ENCODE measurements at places on chromosomes 7 and 10.
A peak's percentile ranks its signal among the peaks of the same experiment; 100 is the strongest.

GRCh38 chr7:136030867-136031318 is 53.7 kb upstream of the MTPN start:
- no peak for DNase-seq

DNA sequence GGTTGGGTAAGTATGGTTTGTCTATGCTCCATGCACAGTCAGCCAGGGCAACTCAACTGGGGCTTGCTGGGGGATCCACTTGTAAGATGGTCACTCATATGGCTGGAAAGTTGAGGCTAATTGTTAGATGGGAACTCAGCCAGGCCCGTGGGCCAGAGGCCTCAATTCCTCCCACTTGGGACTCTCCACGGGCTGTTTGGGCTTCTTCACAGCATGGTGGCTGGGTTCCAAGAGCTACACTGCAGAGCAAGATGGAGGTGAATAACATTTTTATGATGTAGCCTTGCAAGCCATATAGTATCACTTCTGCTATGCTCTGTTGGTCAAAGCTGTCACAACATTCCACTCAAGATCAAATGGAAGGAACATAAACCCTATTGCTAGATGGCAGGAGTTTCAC is 39.2 kb downstream of the ELMO1 start:
- no peak for DNase-seq

DNA sequence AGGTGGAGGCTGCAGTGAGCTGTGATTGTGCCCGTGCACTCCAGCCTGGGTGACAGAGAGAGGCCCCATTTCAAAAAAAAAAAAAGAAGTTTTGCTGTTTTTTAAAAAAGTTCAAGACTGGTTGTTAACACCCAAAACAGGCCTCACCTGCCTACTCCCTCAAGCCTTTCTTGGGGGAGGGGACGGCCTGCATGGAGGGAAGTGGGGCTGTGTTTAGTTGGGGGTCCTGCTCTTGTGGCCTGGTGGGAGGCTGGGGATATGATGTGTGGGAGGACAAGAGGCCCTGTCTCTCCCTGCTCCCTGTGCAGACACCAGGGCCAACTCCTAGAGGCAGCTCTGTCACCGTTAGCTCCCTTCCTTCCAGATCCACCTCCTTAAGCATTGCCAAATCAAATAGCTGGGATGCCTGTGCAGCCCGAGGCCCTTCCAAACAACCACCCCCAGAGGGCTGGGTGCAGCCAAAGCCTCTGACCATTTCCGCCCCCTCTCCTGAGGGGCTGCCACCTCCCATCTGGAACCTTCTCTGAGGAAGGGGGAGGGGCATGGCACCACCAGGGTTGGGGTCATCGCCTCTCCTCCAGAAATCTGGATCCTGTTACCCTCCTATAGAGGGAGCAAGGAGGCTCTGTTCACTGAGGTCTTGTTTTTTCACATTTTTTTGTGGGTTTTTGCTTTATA is 32.9 kb upstream of the ANKRD2 start:
- DNase-seq, result peak; percentile 31

- no peak for DNase-seq
These were observed 16.7 kb upstream of the FRA10AC1 start for GRCh38 chr10:93718937-93719725.

GRCh38 chr10:52351914-52352330 is 37.8 kb downstream of the DKK1 start:
- no peak for DNase-seq

GRCh38 chr7:43249823-43250145 is 137.3 kb downstream of the HECW1 start:
- DNase-seq, result no peak

- no peak for DNase-seq
These were observed 130.3 kb downstream of the SDK1 start for GRCh38 chr7:3431306-3431705.

- DNase-seq, result no peak
These were observed 10.1 kb downstream of the AQP1 start for GRCh38 chr7:30921540-30922401.

- DNase-seq, result peak; percentile 22
These were observed 46.5 kb downstream of the PRR15 start for GRCh38 chr7:29610086-29610485.

GRCh38 chr7:2417981-2418481 is 14.6 kb downstream of the CHST12 start:
- peak; percentile 62 for DNase-seq

DNA sequence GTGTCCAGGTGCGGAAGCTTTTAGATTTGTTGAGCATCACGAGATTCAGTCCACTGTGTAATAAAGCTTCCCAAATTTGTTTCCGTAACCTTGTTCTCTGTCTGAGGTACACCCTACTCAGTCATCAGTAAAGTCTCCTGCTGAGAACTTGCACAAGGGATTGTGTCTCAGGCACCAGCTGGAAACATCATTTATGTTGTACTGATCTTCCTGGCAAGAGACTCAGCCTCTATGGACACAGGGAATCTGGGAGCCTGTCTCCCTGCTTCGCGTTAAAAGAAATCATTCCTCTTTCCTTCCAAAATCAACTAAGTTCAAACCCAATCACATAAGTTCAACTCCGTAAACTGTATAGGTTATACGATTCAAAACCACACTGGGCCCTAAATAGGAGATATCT is 336.8 kb downstream of the GPR37 start:
- DNase-seq, result no peak

GRCh38 chr7:133139350-133139749 is 57.5 kb upstream of the CHCHD3 start:
- peak; percentile 11 for DNase-seq

- DNase-seq, result no peak
These were observed 138.0 kb upstream of the FRMD4A start for GRCh38 chr10:14468726-14469125.

GRCh38 chr7:118572604-118573003 is 348.1 kb downstream of the ANKRD7 start:
- DNase-seq, result no peak

DNA sequence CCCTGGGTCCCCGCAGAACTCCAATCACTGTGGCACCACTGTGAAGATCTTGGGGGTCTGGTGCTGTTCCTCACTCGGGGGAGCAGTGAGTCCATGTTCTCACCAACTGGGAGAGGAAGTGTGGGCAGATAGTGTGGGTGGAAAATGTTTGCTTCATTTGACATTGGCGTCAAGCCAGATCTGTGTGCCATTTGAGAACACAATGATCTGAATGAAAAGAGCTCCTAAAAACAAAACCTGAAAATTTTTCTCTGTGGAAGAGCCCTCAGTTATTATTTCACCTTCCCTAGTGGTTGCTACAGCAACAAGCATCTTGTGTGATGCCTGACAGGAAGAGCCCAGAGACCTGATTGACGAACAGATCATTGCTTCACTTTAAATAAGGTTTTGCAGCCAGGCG is 125.6 kb downstream of the VIPR2 start:
- DNase-seq, result no peak

GRCh38 chr7:32515890-32516550 is 20.7 kb downstream of the AVL9 start:
- no peak for DNase-seq

DNA sequence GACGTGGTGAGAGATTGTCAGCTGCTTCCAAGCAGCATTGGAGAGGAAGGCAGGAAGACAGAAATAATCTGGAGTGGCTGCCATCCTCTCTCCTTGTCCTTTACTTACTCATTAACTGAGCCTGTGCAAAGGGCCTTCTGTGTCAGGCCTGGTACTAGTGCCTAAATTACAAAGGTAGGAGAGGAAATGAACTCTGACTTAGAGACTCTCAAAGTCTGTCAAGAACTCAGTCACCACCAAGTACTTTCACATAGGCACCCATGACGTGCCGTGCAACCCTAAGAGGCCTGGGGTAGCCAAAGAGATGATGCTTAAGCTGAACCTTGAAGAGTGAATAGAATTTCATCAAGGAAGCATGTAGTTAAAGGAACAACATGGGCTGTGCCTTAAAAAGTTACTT is 866.9 kb downstream of the LRMDA start:
- DNase-seq, result no peak

DNA sequence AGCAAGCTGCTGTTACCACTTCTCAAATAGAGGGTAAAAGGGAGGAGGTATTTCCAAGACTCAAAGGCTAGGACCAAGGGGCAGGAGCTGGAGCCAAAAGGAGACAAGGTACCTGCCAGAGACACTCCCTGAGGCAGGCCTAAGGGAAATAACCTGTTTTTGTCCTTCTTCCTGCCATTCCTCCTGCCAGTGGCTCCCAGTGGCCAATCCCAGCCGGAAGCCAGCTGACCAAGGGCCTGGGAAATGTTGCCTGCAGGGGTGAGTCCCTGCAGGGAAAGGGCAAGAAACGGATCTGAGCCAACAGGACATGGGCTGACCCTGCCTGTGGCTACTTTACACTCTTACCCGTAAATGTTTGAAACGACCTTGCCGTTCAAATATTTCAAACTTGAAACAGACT is 3.5 kb downstream of the CYTH3 start:
- no peak for DNase-seq

DNA sequence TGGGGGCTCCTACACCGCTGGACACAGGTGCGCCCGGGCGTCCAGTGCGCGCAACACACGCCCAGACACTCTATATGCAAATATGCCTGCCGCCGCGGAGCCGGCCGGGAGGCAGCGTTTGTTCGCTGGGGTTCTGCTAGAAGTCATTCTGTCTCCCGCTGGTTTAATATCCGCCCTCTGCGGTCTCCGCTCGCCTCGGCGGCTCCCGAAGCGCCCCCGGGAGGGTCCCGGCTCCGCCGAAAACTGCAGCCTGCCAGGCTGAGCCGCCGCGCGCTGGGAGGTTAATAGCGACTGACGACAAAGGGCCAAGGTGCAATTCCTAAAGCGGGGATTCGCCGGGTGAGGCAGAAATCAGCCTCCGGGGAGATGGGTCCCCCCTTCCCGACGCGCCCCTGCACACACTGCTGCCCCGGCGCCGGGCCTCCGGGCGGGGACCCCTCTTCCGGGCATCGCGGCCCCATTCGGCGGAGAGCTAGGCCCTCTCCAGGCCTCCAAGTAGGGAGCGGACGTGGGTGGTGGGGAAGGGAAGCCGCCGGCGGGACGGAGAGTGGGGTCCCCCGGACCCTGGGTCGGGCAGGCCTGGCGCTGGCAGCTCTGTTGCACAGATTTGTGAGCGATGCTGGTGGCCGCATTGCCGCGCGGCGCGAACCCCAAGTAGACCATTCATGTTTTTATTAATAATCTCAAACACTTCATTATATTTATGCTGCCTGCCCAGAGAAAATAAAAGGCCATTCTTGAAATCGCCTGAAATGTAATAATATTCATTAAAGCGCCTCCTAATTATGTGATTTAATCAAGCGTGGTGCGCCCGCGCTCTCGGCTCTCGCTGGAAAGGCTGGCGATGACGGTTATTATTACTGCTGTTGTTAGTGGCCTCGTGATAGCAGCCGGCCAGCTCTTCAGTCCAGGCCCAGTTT is 9.1 kb downstream of the EN2 start:
- no peak for DNase-seq

DNA sequence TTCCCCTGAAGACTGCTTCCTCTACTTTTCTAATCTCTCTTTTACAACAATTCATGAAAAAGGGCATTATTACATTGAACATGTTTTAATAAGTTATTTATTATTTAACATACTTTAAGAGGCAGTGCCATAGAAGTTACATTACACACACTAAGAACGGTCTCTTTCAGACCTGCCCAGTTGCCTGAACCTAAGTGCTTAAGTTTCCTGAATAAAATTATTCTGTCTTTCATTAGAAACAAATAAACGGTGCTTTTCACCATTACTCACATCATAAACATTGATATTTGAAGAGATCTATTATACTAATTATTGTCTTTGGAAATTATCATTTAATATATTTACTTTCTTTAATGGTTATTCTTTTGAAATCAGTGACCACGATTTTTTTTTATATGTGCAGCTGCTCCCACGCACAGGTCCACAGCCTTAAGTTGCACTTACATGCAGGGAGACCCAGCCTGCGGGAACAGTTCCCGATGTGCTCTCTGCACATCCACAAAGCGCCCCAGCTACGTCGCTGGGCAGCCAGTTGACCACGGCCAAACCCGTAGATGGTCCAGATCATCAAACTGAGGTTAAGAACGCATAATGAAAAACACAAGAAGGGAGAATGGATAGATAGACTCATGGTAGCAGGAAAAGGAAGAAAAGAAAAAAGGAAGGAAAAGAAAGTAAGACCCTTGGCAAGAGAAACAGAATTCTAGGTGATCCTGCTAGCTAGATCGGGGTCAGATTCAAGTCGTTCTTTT is 437.0 kb upstream of the MGMT start:
- no peak for DNase-seq

GRCh38 chr10:70178139-70178725 is 7.9 kb upstream of the SAR1A start:
- no peak for DNase-seq

DNA sequence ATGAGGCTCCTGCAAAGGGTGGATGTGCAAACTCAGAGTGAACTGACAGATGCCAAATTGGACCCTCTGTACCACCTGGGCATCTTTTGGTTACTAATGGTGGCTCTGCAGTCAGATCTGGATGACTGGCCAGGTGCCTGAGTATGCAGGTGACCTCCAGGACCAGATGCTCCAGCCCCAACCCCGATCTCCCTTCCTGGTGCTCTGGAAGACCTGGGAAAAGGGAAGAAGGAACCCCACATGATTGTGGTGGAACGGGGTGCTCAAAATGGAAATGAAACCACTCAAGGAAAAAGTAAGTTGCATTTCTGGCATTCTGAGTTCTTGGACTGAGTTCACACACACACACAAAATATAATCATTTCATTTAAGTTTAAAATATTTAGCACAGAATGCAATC is 9.8 kb upstream of the AEBP1 start:
- DNase-seq, result no peak

GRCh38 chr10:86509145-86509544 is 12.4 kb downstream of the WAPL start:
- DNase-seq, result no peak

DNA sequence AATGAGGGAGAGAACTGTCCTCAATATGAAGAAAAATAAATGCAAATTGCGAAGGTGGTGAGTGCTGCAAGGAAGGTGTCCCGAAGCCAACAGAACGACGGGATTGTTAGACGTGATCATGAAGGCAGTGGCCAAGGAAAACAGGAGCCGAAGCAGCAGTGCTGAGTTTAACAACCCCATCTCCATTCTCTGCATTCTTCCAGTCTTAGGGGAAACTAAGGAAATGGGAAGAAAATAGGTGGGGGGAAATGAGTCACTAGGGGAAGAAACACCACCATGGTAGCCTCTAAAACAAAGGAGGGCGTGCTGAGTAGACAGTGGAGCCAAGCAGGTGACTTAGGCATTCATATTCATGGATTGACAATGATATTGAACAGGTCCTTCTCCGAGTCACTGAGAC is 192.2 kb upstream of the AKR1E2 start:
- DNase-seq, result no peak

GRCh38 chr7:151139791-151140190 is 27.7 kb downstream of the GBX1 start:
- DNase-seq, result no peak
